ENCODE measurements at places on chromosomes 7 and 10.

DNA sequence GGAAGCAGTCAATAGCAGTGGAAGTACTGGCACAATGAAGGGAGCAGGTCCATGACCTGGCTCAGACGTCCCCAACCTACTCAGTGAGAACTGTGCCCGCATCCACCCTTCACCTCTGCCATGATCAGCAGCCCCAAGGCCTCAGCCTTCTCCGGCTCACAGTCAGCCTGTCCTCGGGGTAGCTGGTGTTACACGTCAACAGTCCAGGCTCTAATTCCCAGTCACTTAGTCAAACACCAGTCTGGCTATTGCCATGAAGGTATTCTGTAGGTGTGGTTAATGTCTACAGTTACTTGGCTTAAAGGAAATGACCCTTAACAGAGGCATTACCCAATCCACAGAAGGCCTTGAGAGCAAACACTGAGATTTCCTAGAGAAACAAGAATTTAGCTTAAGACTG, 49.1 kb downstream of the GRB10 start:
- DNase-seq = no peak

DNA sequence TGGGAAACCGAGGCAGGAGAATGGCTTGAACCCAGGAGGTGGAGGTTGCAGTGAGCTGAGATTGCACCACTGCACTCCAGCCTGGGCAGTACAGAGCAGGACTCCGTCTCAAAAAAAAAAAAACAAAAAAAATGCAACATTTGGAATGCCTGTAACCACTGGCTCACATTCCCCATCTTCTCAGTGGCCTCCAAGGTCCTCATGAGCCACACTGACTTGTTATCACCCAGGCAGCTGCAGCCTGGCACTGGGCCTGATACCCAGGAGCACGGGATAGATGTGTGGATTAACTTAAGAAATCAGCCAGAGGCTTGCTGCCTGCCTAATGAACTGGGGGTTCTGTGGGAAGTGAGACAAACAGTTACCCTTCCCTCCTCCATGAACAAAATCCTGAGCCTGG, 23.0 kb downstream of the JCAD start:
- no peak for DNase-seq

GRCh38 chr7:137886281-137886680, 39.5 kb upstream of the DGKI start:
- DNase-seq = no peak

DNA sequence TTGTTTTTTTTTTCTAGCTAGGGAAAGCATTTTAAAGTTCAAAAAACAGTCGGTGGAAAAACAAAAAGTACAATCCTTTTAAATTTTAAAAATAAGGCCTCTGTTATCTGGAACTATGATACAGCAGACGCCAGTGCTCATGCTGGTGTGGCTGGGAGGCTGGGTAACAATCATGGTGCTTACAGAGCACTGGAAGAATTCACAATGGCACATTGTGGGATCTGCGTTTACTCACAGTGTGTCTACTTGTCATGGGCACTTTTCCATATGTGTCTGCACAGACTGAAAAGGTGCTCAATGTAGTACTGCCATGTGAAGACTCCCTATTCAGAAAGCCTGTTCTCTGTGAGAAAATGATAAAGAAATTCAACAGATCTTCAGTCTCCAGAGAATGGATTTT, 278.2 kb upstream of the IMMP2L start:
- DNase-seq = no peak

DNA sequence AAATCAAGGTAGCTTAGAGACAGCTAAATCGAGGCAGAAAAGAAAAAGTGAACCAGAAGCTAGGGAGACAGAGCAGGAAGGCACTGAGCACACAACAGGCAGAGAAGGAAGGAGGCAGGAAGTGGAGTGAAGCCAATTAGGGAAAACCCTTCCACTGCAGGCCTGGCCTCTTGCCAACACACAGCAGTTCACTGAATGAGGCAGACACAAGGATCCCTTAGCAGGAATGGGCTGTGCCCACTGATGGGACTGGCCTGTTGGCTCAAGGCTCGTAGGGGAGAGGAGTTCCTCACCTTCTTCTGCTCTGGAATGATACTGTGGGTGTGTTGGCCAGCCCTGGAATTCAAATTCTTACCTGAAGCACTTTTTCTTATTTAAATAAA, 220.3 kb upstream of the STK17A start:
- no peak for DNase-seq

GRCh38 chr7:68073701-68074100, 1077.1 kb downstream of the TYW1 start:
- DNase-seq = no peak
